ENCODE measurements at places on chromosomes 2 and 18.

DNA sequence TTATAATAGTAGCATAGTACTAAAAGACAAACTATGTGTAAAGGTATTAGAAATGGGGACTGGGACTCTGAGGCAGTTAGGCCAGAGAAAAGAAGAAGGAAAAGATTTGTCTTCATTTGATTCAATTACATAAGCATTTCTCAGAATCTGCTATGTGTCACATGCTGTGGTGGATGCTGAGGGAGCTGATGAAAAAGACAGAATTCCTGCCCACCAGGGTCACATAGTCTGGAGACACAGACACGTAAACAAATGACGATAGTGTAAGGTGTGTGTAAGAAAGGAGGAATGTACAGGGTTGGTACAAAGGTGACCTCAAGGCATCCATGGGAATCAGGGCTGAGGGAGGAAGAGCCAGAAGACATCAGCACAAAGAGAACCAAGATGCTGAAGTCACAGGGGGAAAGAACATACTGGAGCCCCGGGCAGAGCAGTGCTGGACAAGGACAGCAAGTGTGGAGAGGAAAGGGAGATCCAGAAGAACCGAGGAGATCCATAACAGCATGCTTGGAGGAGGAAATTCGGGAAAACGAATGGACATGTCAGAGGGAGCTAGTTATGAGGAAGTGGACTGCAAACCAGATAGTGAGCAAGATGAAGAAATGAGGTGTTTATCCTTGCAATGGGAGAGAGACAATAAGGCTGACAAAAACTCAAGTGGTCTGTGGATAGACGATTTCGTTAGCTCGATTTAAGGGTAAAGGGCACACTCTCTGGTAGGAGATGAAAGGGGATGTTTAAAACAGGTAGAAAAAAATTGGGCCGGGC is 1.2 kb upstream of the MAPRE3 start:
- DNase-seq, result no peak

DNA sequence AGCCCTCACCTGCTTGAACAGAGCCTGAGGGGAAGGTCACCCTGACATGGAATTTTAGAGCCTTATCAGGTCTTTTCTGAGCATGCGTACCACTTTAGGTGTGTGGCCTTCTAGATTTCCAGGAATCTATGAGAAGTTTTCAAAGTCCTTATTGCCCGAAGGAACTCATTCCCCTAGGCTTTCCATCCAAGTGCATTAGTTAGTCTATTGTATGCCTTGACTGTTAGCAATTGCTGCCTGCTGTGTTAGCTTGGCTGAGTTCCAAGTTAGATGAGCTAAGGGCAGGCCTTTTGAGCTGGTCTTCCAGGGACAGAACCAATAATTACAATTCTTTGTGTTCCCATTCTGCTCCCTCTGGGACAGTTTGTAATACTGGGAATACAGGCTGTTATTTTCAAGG is 30.8 kb upstream of the PUM2 start:
- peak; percentile 43 for DNase-seq

DNA sequence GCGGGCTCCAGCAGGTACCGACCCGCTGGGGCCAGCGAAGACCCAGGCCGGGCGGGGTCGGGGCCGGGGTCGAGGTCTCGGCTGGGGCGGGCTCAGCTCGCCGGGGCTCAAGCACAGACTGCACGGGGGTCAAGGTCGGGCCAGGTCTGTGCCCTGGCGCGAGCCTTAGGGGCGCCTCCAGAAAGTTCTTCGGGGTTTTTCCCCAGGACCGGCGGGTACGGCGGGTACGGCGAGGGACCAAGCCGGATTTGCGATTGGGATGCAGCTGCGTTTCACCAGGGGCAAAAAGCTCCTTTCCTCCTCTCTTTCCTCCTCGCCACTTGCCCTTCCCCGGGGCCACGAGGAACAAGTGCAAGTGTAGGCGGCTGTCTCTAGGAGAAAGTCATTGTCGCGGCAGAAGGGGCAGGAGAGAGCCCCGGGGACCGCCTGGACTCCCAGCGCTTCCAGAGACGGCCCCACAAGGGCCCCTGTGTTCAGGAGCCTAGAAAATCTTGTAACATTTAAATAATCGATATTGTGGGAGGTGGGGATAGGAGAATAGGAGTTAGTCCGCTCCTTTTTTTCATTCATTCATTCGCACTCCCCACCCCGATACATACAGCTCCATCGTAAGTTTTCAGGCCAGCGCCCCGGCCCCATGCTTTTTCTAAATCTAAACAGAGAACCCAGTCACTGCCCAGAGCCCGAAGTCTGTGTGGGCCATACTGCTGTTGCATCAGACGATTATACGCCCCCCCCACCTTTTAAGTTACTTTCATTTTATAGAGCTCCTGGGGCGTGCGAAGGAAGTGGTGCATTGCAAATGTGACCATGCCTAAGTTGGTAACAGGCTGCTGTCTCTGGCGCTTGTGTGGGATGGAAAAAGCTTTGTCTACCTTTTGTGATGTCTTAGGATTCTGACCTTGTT is 679 bp downstream of the PMAIP1 start:
- peak; percentile 15 for DNase-seq

GRCh38 chr2:64380853-64381527 is 73.0 kb upstream of the LGALSL start:
- DNase-seq, result no peak

- no peak for DNase-seq
Measured at GRCh38 chr2:169768262-169768995, 30.2 kb upstream of the SSB start.

DNA sequence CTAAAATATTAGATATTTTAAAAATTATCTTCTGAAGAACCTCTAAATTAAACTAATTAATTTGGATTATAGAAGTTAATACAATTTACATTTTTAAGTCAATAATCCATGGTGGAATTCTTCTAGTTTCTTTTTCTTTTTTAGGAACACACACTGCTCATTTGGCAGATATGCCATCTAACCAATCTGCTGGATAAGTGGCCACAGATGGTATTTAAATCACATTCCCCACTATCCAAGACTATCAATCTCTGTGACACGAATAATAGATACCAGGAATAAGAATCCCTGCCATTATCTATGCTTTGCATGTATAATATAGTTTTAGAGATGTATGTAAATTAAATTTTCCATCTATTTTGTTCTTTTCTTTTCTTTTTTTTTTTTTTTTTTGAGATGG is 58.5 kb downstream of the CABYR start:
- DNase-seq, result no peak

GRCh38 chr2:98757904-98758421 is 27.0 kb upstream of the MGAT4A start:
- no peak for DNase-seq

DNA sequence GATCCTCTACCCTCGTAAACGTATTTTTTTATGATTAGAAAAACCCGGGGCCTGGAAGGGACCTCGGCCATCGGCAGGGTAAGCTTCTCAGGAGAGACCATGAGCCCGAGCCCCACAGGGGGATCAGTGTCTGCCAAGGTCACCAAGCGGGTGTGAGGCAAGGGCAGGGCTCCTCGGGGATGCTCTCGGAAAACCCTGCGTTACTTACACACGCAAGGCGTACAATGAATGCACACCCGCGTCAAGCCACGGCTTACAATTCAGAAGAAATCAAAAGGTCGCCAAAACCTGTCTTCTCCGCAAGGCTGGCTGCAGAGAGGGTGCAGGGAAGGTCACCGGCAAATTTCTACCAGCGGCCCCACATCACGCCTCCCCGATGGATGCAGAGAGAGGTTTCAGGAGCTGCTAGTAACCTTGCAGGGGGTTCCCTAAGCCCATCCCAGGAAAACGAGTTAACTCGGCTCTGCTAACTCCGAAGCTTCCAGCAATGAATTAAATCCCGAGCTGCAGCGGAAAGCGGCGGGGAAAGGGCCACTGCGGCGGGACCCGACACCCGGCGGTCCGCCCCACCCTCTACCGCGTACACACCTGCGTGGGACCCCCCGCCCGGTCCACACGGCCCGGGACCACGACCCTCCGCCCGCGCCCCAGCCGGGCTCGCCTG is 638 bp downstream of the ST3GAL5 start:
- no peak for DNase-seq

GRCh38 chr2:30115141-30115980 is 31.4 kb upstream of the YPEL5 start:
- peak; percentile 75 for DNase-seq

- no peak for DNase-seq
Measured at GRCh38 chr18:80137137-80137536, 28.1 kb downstream of the ADNP2 start.

GRCh38 chr2:42102024-42102590 is 54.3 kb downstream of the PKDCC start:
- no peak for DNase-seq

DNA sequence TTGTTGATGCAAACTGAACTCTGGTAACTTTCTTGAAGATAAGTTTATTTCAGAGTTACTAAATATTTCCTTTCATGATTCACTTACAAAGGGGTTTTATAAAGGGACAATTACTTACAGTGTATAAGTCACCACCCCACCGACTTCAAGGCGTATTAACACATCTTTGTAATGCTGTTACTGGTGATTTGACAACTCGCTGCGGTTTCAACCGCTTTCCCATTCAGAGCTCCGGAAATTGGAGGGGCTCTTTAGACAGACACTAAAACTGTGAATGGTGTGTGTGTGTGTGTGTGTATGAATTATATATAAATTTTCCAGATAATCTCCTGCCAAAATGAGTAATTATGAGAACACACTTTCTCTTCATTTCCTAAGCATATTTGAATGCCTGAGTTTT is 4.9 kb downstream of the TM4SF20 start:
- DNase-seq, result peak; percentile 99

DNA sequence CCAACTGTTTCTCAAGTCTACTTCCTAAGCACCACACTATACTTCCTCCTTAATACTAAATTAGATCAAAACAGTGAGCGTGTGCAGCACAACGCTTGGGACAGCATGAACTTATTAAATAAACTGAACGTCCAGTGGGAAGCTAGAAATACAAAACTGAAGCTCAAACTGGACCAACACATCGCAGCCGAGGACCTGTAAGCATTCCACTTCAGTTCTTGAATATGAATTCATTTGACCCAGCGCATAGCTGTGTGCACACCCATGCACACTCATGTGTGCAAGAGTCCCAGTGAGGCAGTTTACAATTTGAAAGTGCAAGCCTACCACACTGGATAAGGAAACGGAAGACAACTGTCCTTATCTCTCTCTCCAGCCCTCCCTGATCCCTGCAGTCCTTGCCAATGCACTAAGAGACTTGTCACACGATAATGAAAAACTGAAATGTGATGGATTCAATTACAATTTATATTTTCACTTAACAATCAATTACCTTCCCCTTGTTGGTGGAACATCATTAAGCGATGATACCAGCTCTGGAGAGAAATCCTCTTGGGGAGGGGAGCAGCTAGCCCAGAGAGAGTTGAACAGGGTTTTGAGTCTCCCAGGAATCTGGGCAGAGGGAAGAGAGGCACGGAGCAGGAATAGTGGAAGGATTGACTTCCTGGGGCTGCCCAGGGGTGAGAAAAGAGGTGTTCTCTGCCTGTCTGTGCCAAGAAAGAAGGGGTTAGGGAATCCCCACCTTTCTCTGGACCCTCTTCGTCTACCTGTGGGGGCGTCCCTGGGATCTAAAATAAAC is 186.5 kb upstream of the KLHL29 start:
- no peak for DNase-seq
